Stimulated activated CD4-positive, alpha-beta T cell treated with anti-CD3 and anti-CD28 coated beads, Interleukin-15, amount 100 ng/mL, for 1 hour (primary cell): ENCODE measurements at places on chromosomes 5 and 9.

GRCh38 chr9:109600142-109600541 lies 102.0 kb upstream of the PTPN3 start:
- no peak for DNase-seq

DNA sequence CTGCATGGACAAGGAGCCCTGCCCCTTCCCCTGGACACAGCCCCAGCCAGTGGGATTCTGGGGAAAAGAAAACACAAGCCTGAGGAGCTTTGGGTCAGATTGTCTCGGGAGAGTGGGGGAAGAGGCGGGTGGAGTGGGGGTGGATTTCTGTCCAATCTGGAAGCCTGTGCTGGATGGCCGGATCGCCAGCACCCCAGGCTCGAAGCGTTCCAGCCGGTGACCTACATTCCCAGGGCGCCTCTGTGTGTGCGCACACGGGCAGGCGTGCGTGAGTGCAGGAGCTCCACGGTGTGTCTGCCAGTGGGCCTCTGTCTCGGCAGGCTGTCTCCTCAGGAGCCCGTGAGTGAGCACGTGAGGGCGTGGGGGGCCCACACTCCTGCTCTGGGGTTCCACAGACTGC lies 74.3 kb upstream of the DAB2IP start:
- no peak for DNase-seq

DNA sequence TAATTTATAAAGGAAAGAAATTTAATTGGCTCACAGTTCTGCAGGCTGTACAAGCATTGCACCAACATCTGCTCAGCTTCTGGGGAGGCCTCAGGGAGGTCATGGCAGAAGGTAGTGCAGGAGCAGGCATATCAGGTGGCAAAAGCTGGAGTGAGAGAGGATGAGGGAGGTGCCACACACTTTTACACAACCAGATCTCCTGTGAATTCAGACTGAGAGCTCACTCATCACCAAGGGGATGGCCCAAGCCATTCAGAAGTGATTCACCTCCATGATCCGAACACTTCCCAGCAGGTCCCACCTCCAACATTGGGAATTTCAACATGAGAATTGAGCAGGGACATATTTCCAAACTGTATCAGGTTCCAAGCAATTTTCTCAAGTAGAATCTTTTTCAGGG lies 84.7 kb upstream of the BRINP1 start:
- DNase-seq: no peak

- DNase-seq: no peak
Observed at GRCh38 chr5:38650946-38651345, 94.5 kb upstream of the LIFR start.

- no peak for DNase-seq
Observed at GRCh38 chr9:84266087-84266561, 74.4 kb downstream of the SLC28A3 start.

DNA sequence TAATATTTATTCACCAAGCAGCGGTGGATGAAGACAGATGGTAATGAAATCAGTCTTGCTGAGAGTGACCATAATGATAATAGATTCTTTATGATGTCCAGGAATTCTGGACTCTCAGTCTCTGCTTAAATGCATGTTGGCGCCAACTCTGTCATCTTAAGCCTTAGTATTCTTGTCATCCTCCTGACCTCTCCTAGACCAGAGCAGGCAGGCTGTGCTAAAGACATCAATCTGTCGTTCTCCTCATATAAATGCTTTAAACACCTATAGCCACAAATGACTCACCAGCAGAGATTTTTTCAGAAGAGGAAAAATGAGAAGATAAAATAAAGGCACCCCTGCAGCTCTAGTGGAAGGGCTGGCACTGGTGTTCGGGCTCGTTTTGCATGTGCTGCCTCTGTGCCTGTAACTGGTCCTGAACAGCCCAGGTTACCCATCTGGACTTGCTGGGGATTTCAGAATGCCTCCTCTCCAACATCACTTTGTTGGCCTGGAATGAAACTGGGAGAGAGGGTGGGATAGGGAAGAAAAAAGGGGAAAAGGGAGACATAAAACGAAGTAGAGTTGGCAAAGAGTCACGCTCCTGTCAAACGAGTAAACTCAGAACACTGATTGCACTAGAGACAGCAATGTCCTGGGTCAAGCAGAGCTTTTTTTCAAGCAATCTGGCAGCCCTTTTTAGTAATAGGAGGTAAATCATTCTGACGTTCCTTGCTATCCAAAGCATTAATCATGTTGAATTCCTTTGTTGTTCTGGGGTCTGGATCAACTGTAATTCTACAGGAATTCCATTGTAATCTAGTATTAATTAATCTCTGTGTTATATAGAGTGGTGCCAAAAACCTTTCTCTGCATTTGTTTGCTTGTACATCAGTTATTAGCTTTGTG lies 195.5 kb upstream of the CLINT1 start:
- no peak for DNase-seq

DNA sequence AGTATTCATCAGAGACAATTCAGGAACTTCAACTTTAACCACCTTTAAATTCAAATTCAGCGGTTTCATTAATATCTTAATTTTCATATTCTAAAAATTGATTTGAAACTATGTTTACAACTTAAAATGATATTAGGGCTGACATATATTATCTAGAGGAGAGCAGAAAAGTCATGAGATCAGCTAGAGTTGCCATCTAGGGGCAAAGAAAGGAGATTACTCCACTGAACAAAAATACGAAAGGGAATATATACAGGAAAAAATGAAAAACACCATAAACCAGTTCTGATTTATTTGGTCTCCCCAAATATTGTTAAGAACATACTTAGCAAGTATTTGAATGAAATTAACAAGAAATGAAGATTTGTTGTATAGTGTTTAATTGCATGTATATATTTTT lies 946.3 kb downstream of the DTWD2 start:
- no peak for DNase-seq

DNA sequence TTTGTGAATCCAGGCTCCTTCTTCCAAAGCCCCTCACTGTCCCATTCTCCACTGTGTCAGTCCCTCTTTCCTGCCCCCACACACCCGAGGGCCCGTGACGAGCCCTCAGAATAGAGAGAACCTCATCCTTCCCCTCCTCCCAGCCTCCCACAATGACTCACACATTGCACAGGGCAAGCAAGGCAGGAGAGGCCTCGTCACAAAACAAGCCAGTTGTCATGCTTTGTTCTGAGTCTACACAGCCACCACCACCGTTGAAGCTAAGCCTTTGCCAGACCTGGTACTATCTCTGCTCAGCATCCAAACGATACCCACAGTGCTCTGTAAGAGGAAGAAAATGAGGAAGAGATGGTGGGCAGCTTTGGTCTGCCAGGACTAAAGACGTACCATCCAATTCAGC lies 142.2 kb upstream of the ZNF366 start:
- DNase-seq: no peak

DNA sequence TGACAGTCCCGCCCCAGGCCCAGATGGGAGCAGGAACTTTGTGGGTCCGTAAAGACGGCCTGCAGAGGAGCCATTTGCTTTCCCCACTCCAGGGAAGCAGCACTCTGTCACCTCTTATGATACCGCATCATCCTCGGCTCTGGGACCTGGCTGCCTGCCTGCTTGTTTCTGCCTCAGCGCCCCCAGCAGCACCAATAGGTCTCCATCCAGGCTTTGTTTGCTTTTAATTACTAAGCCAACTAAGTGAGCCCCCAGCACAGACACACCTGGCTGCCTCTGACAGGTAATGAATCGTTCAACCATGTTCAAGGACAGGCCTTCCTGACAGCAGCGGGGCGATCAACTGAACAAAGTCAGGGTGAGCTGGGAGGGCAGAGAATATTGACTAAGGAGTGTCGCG lies 141.4 kb downstream of the C5orf15 start:
- DNase-seq: no peak

DNA sequence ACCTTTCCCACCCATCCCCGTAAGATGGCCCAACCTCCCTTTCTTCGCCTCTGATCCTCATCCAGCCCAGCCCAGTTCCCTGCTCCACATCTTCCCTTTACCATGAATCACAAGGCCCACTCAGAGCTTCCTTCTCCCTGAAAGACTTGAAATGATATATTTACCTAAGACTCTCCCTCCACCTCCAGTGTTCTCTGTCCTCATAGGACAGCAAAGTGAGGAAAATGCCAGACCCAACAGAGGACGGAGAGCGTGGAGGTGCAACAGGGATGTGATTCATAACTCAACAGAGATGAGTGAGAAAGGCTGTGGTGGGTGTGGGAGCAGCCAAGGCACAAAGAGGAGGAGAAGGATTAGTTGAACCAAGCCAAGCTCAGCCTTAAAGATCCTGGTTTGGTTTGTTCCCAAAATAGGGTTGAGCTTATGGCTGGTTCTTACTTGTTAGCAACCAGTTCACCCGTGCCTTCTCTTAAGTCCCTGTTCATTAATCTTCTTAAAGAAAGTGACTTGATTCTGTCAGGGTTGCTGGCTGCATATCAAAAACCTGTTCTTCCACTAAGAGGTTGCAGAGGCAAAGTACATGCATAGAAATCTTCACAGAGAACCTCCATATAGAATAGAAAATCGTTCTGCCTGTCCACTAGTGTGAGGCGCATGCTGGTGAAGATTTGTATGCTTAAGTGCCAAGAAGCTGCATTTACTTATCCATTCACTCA lies 183.2 kb downstream of the ACTL7B start:
- DNase-seq: no peak

DNA sequence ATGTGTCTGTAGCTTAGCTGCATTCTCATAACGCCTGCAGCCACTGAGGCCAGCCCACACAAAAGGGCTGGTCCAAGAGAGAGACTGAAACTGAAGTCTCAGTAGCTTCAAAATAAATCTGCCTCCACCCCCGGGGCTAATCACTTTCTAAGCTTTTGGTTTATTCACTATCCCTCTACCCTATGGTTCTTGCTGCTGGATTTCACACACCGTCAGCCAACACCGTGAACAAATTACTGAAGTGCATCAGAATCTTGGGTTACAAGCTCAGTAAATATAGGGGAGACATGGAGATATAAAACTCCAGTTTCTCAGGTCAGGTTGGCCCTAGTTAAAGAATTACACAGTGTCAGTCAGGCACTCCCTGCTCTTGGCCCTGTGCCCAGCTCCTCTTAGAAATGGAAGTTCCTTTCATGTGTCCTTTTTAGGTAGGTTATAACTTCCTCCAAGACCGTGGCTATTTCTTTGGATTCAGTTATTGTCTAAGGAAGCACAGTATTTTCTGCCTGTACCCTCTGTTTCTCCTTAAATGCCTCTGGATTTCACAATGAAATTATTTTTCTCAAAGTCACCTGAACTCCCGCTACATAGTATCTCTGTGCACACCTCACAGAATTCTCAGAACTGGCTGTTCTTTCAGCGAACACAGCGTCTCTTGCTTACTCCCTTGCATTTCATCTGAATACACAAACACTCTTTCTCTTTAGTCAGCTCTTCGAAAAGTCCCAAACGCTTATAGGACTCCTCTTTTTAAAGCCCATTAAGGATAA lies 112.5 kb downstream of the FAM174A start:
- no peak for DNase-seq

- DNase-seq: no peak
Observed at GRCh38 chr9:121537283-121537682, 37.6 kb upstream of the GGTA1 start.

DNA sequence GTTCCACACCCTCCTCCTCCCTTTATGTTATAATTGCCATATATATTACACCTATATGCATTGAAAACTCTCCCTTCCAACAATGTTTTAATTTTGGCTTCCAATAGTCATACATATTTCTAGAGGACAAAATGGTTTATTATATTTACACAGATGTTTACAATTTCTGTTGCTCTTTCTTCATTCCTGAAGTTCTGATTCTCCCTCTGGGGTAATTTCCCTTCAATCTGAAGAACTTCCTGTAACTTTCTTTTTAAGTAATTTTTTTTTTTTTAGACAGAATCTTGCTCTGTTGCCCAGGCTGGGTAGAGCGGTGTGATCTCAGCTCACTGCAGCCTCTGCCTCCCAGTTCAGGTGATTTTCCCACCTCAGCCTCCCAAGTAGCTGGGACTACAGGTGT lies 173.0 kb upstream of the MAP1B start:
- DNase-seq: no peak

DNA sequence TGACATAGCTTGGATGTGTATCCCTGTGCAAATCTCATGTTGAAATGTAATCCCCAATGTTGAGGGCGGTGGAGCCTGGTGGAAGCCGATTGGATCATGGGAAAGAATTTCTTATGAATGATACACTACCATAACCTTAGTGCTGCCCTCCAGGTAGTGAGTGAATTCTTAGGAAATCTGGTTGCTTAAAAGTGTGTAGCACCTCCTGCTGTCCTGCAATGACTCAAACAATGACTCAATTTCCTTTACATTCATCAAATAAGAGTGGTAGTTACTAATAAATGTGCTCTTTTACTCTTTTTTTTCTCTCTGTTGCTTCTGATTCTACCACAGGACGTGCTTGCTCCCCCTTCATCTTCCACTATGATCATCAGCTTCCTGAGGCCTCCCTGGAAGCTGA lies 1696.0 kb upstream of the CDH9 start:
- DNase-seq: no peak

DNA sequence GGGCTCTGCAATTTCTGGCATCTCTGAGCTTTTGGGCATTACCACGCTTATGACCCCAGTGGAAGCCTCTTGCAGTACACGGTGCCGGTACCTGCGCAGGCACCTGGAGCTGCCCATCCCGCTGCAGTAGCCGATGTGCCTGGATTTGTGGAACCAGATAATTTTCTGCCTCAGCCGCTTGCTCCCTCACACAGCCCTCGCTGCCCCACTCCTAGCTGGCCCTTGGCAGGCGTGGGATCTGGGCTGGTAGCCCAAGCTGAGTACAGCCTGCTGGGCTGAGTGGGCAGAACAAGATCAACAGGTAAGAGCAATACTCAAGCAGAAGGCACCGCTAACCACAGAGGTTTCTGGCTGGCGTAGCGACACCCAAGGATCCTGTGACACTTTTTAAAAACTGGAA lies 1808.8 kb upstream of the ACO1 start:
- no peak for DNase-seq

GRCh38 chr5:176629853-176630680 lies at the start of the genes EIF4E1B and SNCB:
TSS of gene EIF4E1B (plus strand) at chr5:176630675. CDS start at chr5:176642788, 12,113 bp downstream.
TSS of gene SNCB (minus strand) at chr5:176630534. CDS start at chr5:176629654, 880 bp downstream.
- DNase-seq: no peak

GRCh38 chr9:125694478-125694877 lies 12.5 kb downstream of the MAPKAP1 start:
- no peak for DNase-seq

DNA sequence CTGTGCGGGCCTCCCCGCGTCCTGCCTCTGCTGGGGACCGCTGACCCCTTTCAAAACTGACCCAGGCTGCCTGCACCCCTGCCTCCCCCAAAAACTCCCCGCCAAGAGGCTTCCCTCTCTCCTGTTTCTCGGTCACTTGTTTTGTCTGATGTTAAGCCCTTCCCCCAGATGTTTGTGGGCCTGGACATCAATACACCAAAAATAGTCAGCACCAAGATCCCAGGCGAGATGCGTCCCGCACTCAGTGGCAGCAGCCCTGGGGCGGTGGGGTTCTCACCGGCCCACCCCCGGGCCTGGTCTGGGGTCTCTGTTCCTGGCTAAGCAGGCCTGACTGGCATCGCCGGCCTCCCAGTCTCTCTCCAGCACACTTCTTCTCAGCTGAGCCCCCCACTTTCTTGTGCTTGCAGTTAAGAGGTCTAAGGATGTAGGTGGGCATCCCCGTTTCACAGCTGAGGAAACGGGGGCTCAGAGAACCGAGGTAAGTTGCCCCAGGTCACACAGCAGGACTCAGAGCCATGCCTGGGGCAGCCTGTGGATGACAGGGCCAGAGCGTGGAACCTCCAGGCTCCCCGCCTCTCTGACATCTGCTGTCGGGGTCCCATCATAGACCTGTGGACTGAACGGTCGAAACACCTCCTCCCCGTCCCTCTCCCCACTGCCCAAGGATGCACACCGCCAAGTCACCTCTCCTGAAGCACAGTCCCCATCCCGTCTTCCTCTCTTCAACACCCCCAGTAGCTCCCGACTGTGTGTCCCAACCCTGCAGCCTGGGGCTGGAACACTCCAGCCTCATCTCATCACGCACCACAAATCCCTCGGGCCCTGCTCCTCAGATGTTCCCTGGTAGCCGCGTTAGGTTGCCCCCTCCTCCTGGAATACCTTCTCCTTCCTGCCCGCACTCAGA lies 16.8 kb downstream of the FIBCD1 start:
- no peak for DNase-seq

GRCh38 chr9:107637421-107638420 lies 148.2 kb upstream of the KLF4 start:
- no peak for DNase-seq
